Frontal cortex (tissue), 4 donors: ENCODE measurements at places on chromosomes 5 and 9. TPM values are rescaled to one million over a fixed set of nuclear protein-coding genes. Genes with fewer than 3 reads are reported as not detected.

- DNase-seq, result no peak
Measured at GRCh38 chr5:38060354-38060753, 198.0 kb upstream of the EGFLAM start.

GRCh38 chr9:116327701-116328405, 174.3 kb downstream of the PAPPA start:
- no peak for DNase-seq

GRCh38 chr9:15553528-15553898, 670 bp downstream of the CCDC171 start:
- no peak for DNase-seq

DNA sequence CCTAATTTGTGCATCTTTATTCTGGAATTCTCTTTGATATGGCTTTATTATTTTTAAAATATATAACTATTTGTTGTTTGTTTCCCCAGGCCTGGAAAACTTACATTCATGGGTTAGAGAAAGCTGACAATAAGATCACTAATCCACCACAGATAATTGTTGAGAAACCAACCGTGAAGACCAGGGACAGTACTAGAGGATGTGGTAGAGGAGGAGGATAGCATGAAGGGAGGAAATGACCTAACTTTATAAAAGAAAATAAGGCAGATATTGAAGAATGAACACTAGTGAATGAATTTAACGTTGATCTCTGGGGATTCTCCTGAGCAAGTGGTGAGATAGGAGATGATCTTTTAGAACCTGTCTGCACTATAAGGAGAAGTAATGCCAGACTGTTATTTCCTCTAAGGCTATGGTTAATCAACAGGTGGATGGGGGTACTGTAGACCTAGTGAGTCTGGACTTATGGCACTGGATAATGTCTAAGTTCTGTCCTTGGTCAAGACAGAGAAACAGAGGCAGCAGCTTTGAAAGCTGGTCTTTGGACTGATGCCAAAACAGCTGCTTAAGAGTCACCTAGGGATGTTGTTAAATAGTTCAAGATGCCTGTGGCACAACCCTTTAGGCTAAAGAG, 52.4 kb downstream of the NREP start:
- DNase-seq, result no peak

GRCh38 chr9:129013674-129014073, 14.5 kb downstream of the SH3GLB2 start:
- DNase-seq, result no peak

DNA sequence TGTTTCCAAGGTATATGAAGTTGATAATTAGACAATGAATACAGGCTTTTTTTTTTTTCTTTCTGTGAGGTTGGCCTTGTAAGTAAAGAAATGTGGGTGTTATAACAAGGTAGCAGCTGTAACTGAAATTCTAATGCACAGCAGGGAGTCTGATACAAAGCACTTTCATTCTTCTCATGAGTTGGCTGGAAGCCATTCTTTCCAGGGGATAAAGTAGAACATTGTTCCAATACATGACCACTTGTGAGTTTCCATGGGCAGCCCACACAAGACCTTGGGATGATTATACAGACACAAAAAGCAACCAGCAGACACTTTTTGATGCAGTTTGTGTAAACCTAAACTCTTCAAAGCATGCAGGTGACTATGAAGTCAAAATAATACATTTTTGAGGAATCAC, 1785.9 kb upstream of the WWC1 start:
- no peak for DNase-seq

Gene PCDHGB1
- total RNA-seq, result 6.1 TPM

Gene SYK
- total RNA-seq, result 2.0 TPM

Gene DBH
- under 0.01 TPM for total RNA-seq

Gene ZNF483
- total RNA-seq, result 37.1 TPM
